ENCODE measurements at places on chromosomes 13 and 19.

DNA sequence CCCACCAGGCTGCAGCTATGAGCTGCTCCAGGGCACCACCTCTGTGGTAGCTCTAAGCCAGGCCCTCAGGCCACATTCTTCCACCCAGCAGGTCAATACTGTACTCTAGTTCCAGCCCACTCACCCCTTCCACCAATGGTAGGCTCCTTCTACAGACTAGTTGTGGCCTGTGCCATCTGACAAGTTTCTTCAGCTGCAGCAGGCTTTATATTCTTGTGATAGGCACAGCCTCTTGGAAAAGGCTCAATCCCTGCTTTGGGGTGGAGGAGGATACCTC, 8.5 kb downstream of the MICU2 start:
- no peak for DNase-seq

GRCh38 chr19:12364391-12365235, 870 bp downstream of the ZNF442 start:
- DNase-seq = no peak

DNA sequence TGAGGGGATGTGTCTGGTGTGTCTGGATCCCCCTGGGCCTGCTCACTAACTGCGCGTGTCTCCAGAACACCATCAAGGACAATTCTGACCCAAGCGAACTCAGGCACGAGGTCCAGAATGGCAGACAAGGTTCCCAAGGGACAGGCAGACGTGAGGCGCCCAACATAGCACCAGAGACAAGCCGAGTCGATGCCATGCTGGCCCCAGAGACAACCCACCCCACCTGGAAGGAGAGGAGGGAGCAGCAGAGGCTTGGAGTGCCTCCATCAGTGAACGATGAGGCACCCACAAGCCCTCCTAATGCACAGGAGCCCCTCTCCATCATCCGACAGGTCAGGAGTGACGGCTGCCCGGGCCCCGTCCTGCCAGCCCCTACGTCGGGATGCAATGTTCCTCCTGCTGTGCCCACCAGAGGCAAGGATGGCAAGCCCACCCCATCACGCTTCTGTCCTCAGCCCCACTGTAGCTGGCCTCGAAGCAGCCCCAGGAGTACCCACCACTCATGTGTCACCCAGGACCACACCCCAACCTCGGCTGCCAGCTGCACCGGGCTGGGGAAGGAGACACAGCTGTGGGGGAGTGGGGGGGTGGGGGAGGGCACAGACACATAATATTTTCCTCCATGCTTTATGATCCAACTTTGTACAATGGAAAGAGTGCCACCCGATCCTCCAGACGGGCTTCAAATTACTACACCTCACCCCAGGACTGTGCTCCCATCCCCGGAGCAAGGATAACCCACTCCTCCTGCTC, 11.8 kb downstream of the AP3D1 start:
- no peak for DNase-seq

- no peak for DNase-seq
Observed at GRCh38 chr13:29538652-29539040, 56.8 kb downstream of the SLC7A1 start.

- DNase-seq = no peak
Observed at GRCh38 chr13:112687836-112688559, 1.8 kb upstream of the ATP11A start.

Measured in Karpas-422 (cell line).